ENCODE measurements at places on chromosomes 4 and X.

DNA sequence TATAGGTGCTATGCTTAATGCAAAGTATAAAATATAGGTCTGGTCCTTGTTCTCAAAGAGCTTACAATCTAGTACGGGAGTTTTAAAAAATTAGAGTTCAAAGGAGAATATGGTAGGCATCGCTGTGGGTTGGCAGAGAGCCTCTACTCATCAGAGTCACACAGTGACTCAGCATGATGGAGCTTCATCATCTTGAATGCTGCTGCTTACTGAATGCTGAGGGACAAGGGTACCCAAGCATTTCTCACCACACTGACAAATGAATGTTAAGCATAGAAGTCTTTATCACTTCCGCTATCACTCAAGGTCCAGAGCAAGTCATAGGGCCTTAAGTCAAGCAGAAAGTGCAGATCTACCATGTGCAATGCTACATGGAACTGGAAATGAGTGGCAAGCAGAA lies 268.6 kb upstream of the IGFBP7 start:
- no peak overlapping the region for H3K4me3 ChIP-seq
- DNase-seq: no peak
- no peaks in the 10 kb centered on the region for H3K27me3 ChIP-seq
- H3K27ac ChIP-seq: no peak overlapping the region

GRCh38 chr4:86531440-86531839 lies 62.7 kb upstream of the PTPN13 start:
- DNase-seq: no peak
- no peak overlapping the region for H3K4me3 ChIP-seq
- H3K27me3 ChIP-seq: no peaks in the 10 kb centered on the region
- no peaks in the 10 kb centered on the region for H3K36me3 ChIP-seq
- H3K27ac ChIP-seq: no peak overlapping the region

DNA sequence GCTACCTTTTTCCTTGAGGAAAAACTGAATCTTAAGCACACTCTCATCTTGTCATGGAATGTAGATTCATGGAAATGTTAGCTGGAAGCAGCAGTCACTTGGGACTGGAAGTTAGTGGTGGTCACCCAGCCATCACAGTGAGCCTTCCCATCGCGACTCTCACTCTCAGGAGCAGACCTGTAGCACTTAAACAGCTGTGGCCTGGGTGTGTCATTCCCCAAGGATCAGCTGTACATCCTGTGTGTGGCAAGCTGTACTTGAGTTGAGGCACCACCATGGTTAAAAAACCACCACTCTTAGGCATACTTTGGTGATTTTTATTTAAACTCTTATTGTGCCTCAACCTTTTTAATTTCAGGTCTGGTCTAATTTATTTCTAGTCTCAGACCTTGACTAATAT lies 46.7 kb downstream of the JADE1 start:
- peaks cover 24% of the 10 kb centered on the region for H3K4me1 ChIP-seq
- H3K4me3 ChIP-seq: no peak overlapping the region
- no peaks in the 10 kb centered on the region for H3K27me3 ChIP-seq
- peak; percentile 18 for DNase-seq
- H3K36me3 ChIP-seq: peaks cover 64% of the 10 kb centered on the region

DNA sequence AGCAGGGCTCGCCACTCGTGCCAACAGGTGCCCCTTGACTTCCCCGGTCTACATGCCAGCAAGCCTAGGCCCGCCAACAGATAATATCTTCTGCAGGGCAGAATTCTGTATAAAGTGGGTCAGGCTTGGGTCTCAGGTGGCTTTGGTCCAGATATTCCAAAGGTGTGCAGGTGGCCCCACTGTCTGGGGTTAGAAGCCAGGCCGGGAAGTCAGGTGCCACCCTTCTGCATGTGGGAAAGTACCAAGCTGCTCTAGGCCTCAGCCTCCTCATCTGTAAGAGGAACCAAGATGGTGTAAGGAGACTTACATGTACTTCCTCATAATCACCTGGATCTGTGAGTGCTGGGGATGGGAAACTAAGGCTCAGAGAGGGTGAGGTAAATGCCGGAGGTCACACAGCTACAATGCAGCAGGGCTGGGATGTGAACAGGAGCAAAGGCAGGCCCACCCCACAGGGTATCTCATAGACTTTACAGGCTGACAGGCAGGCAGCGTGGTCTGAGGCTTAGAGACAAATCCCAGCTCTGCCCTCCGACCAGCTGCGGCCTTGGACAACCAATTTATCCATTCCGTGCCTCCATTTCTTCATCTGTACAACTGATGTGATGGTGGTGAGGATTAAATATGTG lies 35.9 kb downstream of the WDR1 start:
- H3K27me3 ChIP-seq: no peaks in the 10 kb centered on the region
- H3K4me1 ChIP-seq: peaks cover 30% of the 10 kb centered on the region
- peaks cover 99% of the 10 kb centered on the region for H3K36me3 ChIP-seq
- no peak overlapping the region for H3K27ac ChIP-seq
- no peak overlapping the region for H3K4me3 ChIP-seq

DNA sequence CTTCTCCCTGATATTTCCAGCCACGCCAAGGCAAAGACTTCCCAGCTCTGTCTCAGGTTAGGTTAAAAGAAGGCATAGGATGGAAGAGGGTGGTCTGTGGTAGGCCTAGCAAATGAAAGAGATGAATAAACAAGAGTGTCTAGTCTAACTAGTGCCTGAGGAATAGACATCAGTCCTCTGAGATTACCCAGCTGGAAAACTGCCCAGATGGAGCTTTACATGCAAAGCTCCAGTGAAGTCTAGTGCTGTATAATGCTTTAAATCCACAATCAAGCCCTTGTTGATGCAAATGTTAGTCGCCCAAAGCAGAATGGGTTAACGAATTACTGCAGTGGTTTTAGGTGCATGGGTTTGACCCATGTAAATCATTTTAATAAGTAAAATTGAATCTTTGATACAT lies 24.8 kb upstream of the GUCY1B1 start:
- DNase-seq: peak; percentile 22
- H3K27ac ChIP-seq: no peak overlapping the region
- H3K4me1 ChIP-seq: no peaks in the 10 kb centered on the region
- H3K36me3 ChIP-seq: no peaks in the 10 kb centered on the region
- no peak overlapping the region for H3K4me3 ChIP-seq
- no peaks in the 10 kb centered on the region for H3K27me3 ChIP-seq

DNA sequence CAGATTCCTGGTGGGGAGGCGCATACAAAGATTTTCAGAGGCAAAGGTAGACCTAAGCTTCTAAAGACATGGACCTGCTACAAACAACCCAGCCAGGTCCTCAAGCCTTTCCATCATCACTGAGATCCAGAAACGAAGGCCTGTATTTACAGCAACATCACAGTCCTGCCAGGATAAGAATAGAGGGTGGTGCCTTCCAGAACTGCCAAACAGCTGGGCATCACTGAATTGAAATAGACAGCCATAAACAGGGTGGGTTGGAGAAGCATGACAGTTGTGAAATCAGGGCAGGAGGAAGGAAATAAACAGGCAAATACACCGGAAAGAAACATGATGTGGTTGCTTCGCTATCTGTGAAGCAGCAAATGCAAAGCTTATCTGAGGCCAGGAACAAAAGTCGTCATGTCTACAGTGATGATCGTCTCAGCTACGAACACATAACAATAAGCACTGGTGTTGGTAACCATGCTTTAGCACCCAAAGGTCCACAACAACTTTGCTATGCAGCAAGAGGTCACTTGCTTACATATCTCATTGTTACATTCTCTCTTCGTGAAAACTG lies 6.7 kb upstream of the TMEM154 start:
- no peaks in the 10 kb centered on the region for H3K36me3 ChIP-seq
- H3K4me1 ChIP-seq: no peaks in the 10 kb centered on the region
- no peak overlapping the region for H3K4me3 ChIP-seq
- no peak overlapping the region for H3K27ac ChIP-seq
- peaks cover 57% of the 10 kb centered on the region for H3K27me3 ChIP-seq

DNA sequence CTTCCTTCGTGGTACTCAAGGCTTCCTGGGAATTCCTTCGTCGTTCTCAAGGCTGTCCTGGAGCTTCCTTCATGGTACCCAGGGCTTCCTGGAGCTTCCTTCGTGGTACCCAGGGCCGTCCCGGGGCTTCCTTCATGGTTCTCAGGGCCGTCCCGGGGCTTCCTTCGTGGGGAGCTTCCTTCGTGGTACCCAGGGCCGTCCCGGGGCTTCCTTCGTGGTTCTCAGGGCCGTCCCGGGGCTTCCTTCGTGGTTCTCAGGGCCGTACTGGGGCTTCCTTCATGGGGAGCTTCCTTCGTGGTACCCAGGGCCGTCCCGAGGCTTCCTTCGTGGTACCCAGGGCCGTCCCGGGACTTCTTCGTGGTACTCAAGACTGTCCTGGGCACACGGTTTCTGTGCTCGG lies 339.6 kb upstream of the FAT1 start:
- H3K27me3 ChIP-seq: no peaks in the 10 kb centered on the region
- H3K27ac ChIP-seq: no peak overlapping the region
- no peaks in the 10 kb centered on the region for H3K36me3 ChIP-seq
- H3K4me3 ChIP-seq: no peak overlapping the region
- peaks cover 5% of the 10 kb centered on the region for H3K4me1 ChIP-seq
- DNase-seq: no peak
